ENCODE measurements at places on chromosomes 6 and 20.

DNA sequence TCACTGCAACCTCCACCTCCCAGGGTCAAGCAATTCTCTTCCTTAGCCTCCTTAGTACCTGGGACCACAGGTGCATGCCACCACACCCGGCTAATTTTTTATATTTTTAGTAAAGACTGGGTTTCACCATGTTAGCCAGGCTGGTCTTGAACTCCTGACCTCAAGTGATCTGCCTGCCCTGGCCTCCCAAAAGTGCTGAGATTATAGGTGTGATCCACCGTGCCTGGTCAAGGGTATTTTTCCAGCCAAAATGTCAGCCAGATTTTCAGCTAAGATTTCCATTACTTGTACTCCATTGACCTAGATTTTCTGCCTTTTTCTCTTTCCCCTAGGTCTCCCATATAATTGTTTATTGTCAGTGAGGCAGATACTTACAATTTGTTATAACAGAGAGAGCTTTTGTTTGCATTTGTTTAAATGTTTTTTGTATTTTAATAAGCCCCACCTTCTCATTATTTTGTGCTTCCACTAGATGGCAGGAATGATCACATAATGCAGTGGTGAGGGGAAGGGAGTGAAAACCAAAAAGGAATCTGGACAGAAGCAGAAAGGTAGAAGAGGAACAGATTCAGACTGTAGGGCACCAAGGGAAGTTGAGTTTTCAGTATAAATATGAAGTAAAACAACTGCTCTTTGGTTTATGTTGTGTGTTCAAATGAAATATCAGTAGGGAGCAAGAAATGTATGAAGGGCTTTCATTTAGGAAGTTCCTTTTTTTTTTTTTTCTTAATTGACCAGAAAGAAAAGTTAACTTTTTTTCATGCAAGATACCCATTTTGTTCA lies 29.7 kb downstream of the RPF2 start:
- DNase-seq: peak; percentile 62

DNA sequence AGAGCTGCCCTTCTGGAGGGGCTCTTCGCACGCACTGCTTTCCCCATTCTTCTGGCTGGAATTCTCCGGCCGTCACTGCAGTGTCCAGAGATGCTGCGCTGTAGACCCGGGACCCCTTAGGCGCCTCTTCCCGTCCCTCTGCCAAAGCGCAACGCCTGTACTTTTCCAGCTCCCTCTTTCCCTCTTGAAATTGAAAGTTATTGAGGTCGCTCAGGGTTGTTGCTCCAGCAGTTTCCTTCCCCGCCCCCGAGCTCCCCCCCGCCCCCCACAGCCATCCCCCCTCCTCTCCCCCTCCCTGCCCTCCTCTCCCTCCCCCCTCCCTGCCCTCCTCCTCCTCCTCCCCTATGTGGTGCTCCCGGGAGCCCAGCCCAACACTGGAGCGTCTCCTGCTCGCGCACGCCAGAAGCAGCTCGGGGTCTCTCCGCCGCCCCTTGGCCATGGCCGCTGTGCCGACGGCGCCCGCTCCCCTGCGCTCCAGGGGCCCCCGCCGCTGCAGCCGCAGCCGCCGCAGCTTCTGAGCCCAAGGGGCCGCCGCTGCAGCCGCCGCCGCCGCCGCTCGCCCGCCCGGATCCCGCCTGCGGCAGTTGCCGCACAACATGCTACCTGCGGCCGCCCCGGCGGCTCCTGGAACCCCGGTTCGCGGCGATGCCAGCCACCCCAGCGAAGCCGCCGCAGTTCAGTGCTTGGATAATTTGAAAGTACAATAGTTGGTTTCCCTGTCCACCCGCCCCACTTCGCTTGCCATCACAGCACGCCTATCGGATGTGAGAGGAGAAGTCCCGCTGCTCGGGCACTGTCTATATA lies at the start of gene RSPO3:
TSS of gene RSPO3 (plus strand) at position 374 of the 804 bp plus-strand sequence. CDS start 522 bp downstream, outside the sequence.
- DNase-seq: peak; percentile 44

GRCh38 chr6:155155787-155156447 lies 107.9 kb upstream of the CLDN20 start:
- DNase-seq: no peak

GRCh38 chr6:139800837-139801236 lies 426.4 kb upstream of the CITED2 start:
- no peak for DNase-seq

- no peak for DNase-seq
Measured at GRCh38 chr6:80540700-80541099, 434.2 kb downstream of the BCKDHB start.

DNA sequence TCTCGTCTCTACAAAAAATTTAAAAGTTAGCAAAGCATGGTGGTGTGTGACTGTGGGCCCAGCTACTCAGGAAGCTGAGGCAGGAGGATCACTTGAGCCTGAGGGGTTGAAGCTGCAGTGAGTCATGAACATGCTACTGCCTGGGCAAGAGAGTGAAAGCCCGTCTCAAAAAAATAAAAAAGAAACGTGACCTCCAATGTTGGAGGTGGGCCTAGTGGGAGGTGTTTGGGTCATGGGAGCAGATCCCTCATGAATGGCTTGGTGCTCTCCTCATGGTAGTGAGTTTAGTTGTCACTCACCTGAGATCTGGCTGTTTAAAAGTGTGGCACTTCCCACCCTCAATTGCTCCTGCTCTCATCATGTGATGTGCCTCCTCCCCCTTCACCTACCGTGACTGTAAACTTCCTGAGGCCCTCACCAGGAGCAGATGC lies 24.3 kb downstream of the RBL1 start:
- no peak for DNase-seq

GRCh38 chr6:69918813-69919475 lies 52.6 kb downstream of the COL19A1 start:
- DNase-seq: no peak

- DNase-seq: no peak
Measured at GRCh38 chr6:24875534-24875901, 60.2 kb downstream of the RIPOR2 start.

GRCh38 chr6:146287691-146288369 lies 255.8 kb upstream of the RAB32 start:
- DNase-seq: no peak

DNA sequence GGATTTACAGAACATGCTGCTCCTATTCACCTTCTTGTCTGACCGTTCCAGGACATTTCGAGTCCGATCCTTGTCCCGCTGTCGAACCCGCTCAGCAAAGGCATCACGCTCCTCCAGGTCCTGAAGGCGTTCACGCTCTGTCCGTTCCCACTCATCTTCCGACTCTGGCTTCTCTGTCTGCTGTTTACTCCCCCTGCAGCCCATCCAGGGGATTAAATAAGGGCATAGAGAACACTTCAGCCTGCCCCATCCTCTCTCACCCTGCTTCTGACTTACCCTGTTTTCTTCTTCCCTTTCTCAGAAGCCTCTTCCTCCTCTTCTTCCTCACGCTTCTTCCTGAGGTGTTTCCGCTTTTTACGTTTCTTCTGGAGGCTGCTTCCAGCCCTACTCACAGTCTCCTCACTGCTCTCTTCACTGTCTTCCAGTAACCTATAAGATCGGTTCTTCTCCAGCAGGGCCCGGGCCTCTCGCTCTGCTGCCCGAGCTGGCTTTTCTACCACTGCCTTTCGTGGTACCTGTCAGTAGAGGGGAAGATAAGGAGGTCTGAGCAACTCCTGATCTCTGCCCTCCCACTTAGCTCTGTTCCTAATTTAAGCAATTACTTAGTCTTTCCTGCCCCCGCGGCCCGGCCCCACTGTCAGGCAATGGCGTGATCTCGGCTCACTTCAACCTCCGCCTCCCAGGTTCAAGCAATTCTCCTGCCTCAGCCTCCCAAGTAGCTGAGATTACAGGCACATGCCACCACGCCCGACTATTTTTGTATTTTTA lies 1.9 kb downstream of the DHX16 start:
- no peak for DNase-seq

DNA sequence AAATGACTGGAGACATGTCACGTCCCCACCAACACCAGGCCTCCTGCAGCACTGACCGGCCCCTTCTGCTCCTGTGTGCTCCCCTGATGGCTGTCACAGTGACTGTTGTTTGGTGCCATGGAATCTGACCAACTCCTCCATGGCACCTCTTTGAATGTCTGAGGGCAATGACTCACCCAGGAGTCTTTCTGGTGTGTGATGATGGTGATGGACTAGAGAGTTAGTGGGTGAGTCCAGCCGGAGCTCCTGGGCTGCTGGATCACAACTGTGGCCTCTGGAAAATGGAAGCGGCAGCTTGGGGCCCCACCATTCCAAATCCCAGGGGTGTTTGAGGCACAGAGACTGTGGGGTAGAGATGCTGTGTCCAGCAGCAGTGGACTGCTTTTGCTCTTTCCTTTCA lies 133.3 kb downstream of the TFAP2C start:
- DNase-seq: no peak

GRCh38 chr6:143621159-143621873 lies 56.4 kb upstream of the PHACTR2 start:
- no peak for DNase-seq

GRCh38 chr6:89590133-89590532 lies 48.4 kb downstream of the LYRM2 start:
- DNase-seq: no peak

- no peak for DNase-seq
Measured at GRCh38 chr20:9051508-9051907, 17.4 kb upstream of the PLCB4 start.

DNA sequence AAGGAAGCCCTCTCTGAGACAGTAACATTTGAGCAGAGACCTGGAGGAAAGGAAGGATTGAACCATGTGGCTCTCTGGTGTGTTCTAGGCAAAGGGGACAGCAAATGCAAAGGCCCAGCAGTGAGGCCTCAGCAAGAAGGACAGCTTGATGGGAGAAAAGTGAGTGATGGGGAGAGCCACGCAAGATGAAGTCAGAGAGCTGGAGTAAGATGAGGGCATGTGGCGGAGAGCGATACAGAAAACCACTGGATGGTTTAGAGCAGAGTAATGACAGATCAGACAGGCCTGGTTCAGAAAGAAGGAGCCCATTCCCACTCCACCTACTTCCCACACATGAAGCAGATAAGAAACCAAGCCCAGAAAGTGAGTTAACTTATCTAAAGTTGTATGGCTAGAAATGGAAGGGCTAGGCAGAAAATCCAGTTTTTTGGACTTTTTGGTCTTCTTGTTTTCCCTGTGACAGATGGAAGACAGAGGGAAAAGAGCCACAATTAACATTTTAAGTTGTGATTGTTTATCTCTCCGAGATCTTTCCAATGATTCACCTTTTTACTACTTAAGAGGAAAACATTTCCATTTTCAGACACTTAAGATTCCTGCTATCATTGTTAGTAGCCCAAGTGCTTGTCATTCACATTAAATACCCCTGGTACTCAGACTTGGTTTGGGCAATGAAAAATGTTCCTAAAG lies 723 bp upstream of the SNPH start:
- DNase-seq: no peak

GRCh38 chr6:167683028-167683862 lies 143.5 kb upstream of the AFDN start:
- no peak for DNase-seq

GRCh38 chr6:157143171-157143889 lies 180.0 kb downstream of the TMEM242 start:
- DNase-seq: no peak

- no peak for DNase-seq
Measured at GRCh38 chr6:3500262-3501014, 43.6 kb upstream of the SLC22A23 start.

DNA sequence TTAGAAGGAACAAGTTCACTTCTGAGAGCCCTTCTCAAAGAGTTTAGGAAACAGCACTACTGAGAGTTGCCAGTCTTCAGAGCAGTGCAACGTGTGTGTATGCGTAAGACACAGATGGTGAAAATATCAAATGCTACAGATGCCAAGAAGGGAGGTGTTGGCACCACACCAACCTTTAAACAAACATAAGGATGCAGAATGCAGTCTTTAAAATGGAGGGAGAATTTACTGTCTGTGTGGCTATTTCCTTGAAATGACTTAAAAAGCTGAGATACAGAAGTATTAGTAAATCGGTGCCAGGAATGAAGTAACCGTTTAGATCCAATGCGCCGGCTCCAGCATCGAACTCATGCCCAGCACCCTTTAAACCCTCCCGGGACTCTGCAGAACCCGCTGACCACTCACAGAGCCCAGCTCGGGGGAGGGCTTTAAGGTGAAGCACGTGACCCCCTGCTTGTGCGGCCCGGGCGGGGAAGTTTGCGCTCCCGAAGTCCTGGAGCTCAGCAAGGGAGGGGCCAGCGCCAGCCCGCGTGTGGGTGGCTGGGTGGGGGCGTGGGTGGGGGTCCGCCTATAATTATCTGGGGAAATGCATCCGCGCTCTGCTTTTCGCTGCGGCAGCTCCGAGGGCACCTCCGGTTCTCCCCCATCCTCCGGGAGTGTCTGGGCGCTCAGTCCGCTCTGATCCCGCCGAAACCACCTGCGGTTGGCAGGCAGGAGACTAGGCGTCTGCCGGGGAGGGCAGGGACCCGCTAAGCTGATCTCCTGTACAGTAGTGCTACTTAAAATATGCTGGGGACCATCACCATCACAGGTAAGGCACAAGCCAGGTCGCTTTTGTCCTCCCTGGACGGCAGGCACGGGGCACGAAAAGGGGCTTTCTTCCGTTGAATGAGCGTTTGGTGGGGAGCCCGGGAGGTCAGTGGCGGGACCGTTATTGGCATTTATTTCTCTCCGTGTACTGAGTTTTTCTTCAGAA lies 66.0 kb downstream of the ZBTB2 start:
- no peak for DNase-seq

- DNase-seq: peak; percentile 77
Measured at GRCh38 chr20:50146732-50147662, 6.5 kb downstream of the PEDS1 start.

- DNase-seq: no peak
Measured at GRCh38 chr6:10404799-10405512, 9.9 kb downstream of the TFAP2A start.

- peak; percentile 32 for DNase-seq
Measured at GRCh38 chr6:81772741-81773140, 20.3 kb upstream of the TENT5A start.

- no peak for DNase-seq
Measured at GRCh38 chr6:30067460-30068139, 602 bp downstream of the PPP1R11 start.

GRCh38 chr20:49248879-49249665 lies 28.8 kb downstream of the ZNFX1 start:
- DNase-seq: no peak

- no peak for DNase-seq
Measured at GRCh38 chr6:22083119-22083518, 213.7 kb downstream of the PRL start.

GRCh38 chr6:24307881-24308280 lies 50.0 kb downstream of the DCDC2 start:
- DNase-seq: no peak
